ENCODE measurements at places on chromosomes 6 and 20.

DNA sequence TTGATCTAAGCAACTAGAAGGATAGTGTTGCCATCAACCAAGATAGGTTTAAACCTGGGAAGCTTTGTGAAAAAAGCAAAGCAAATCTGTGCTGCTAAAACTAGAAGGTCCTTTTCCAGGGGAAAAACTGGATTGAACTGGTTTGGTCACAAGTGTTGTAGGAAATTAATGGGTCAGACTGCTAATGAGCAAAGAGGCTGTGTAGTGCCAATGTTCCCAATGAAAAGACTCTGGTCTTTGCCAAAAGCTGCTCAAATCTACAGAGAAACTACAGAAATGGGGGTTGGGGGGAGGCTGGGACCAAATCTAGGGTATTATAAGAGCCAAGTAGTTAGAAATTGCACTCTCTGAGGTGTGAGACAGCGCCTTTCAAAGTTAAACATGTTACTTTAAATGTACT lies 85.0 kb downstream of the PLCG1 start:
- DNase-seq = peak; percentile 67

DNA sequence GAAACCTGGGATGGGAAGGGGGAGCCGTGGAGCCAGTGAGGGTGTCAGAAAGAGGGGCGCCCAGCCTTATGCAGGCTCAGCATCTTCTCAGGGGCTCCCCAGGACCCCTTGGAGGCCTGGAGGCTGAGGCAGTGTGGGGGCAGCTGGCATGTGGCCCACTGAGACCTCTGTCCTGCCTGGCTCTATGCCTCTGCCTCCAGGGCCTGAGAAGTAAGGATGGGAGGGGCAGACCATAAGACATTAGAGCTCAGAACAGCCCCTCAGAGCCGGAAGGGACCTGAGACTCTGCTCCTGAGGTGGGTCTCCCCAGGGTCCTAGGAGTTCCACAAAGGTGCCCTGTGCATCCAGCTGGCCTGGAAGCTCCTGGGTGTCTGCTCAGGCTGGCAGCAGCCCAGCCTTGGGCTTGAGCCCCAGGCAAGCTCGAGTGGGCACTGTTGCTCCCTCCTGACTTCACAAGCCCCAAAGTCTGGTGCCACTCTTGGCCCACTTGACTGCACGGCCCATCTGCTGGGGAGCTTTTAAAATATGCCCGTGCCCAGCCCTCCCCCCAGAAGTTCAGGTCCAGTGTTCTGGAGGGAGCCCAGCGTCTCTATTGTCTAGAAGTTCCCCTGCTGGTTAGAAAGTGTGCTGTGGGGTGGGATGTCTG lies 126.8 kb downstream of the GRM4 start:
- DNase-seq = no peak

- no peak for DNase-seq
These were observed 87.6 kb downstream of the ERMARD start for GRCh38 chr6:169839029-169839481.

DNA sequence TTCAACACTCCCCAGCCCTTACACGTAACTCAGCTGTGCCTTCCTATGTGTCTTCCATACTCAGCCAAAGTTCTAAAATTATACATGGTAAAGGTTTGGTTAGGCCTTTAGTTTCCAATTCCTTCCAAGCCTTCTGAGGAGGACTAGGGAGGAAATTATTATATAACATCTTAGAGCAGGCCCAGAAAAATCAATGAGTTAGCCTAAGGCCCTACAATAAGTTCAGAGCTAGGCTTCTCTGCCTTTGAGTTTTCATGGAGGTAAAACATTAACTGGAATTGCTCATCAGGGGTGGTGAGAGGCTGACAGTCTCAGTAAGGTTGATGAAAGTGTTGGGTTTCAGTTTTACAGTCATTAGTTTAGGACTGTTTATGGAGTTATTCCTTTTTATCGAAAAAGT lies 286.0 kb downstream of the ADGB start:
- no peak for DNase-seq

- DNase-seq = no peak
These were observed 10.6 kb upstream of the TTLL2 start for GRCh38 chr6:167314180-167314821.

All from lung (tissue), 17 donors.